ENCODE measurements at places on chromosomes 13 and 19. TPM values are rescaled to one million over a fixed set of nuclear protein-coding genes. Genes with fewer than 3 reads are reported as not detected.

RUBCNL gene
- total RNA-seq: 0.74 TPM

GRCh38 chr13:113553511-113554332 lies 30.8 kb upstream of the TFDP1 start:
- no peak for DNase-seq

GRCh38 chr13:64510747-64511146 lies 2719.4 kb downstream of the PCDH9 start:
- no peak for DNase-seq

DNA sequence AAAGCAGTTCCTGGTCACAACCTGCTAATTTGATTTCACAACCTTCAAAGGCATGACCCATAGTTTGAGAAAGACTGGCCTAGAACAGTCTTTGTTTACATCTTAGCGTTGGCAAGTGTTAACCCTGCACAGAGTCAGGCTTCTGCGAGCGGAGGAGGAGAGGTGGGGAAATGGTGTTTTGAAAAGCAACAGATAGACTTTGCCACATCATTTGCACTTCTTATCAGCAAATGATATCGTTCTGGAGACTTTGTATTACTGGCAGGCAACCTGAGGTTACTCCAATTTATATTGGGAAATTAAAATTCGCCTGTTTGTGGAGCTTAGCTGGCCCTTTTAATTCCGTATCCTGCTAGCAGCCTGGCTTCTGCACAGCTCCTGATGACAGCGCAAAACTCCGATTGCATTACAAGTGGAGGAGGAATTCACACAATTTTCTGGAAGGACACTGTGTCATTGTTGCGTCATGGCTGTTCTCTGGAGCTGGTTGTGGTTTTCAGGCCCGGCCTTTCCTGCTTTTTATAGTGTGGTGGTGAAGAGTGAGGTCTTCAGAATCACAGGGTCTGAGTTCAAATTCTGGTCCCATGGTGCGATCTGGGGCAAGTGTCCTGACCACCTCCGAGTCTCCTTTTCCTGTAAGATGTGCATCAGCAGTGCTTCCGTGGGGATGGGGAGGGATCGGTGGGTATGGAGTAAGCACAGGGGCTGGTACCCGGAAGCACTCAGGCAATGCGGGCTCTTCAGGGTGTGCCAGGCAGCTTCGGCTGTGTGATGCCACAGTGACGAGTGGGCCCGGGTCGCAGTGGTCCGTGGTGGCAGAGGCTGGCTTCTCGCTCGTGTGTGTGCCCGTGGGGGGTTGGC lies 49.1 kb upstream of the EHD2 start:
- no peak for DNase-seq

DNA sequence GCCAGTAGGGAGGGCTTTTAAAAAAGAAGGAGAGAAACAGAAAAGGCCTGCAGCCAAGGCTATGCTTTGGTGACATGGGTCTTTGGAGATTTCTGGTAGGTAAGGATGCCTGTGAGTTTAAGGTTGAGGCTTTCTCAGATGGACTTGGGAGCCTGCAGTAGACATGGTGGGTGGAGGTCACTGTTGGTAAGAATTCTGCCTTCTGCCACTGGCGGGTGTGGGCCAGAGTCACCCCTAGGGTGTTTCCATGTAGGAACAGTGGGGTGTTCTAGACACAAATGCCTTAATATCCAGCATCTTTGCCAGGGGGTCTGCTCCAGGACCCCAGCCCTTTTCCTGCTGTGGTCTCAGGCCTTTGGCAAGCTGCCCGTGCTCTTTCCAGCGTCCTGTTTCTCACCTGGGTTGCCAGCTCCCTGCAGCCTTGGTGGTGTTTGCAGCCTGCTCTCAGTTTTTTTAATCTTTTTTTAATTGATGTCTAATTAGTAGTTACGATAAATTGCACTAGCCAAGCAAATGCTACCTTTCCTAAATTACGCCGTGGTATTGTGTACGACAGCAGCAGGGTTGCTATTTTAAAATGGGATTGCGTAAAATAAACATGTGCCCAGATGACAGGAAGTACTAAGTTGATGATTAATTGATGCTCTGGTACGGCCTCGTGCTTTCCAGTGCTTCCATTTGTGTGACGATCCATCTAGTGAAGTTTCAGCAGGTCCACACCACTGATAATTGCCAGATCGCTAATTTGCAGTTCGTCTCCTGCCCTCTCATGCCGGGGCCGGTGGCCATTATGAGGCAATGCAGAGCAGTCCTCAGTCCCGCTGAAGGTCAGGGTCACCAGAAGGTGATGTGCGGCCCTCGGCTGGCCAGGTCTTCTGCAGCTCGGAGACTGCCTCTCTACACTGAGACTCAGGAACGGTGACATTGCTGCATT lies 35.3 kb upstream of the NPAS1 start:
- no peak for DNase-seq

GRCh38 chr19:8575467-8575997 lies 1.7 kb downstream of the MYO1F start:
- DNase-seq: peak; percentile 72

GRCh38 chr19:33580026-33580644 lies 41.6 kb upstream of the CHST8 start:
- no peak for DNase-seq

DNA sequence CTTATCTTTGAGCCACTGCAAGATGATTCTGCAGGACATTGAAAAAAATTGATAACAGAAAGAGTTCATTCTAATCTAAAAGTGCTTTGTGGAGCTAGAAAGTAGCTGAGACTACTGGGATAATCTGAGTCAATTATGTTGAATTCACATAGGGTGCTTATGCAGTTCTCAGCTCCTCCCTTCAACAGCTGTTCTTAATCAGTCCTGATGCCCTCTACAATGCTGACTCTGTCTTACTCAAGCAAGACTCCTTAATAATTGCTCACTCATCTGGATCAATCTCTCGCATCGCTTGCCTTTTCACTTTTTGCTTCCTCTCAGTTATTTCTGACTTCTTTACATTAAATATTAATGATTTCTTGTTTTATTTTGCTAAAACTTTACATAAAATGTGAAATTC lies 182.1 kb downstream of the PCDH17 start:
- no peak for DNase-seq

DNA sequence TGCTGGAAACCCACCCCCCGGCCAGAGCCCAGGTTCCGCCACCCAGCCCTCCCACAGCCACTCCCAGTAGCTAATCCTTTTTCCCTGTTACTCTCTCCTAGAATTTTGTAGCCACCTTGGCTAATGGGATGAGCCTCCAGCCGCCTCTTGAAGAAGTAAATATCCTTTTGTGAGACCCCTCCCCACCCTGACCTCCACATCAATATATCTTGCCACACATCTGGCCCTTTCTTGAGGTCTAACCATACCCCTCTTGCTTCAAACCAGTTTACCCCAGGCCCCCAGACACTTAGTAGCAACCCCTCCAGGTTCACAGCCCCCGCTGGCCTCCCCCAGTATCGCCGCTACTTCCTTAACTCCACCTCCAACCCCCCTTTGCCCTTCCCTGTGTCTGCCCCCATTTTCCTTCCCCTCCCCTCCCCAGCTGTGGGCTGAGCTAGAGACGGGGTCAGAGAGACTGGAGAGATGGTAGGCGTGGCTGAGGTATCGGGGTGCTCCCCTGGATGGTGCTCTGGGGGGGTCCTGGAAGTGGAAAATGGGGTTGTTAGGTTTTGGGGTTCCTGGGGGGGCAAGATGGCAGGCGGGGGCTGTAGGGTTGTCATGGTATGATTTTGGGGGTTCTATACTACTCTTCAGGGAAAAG lies 2.8 kb downstream of the PRMT1 start:
- no peak for DNase-seq

- no peak for DNase-seq
These were observed 14.9 kb upstream of the SLITRK5 start for GRCh38 chr13:87656306-87656705.

GRCh38 chr19:33794683-33795369 lies 1.8 kb upstream of the KCTD15 start:
- no peak for DNase-seq

DNA sequence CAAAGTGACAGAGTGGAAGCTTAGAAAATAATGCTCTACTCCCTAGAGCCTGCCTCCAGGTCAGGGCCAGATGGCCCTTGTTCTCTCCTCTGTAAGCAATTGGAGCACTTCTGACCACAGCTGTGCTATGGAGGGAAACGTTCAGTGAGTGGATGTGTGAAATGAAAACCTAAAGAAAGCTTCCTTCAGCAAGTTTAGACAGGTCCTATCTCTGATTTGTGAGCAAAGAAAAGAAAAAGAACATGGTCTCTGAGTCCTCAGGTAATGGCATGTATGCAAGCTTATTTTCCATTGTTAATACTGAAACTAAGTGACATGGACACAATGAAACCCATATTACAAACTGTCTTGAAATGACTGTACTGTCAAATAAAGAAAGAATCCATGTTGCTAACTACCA lies 1486.8 kb downstream of the EFNB2 start:
- no peak for DNase-seq

TMEM255B gene
- 0.88 TPM for total RNA-seq

- no peak for DNase-seq
These were observed 10.3 kb downstream of the CBARP start for GRCh38 chr19:1227304-1228054.

TNFSF13B gene
- total RNA-seq: 4.3 TPM

ZNF284 gene
- 1.1 TPM for total RNA-seq

DNA sequence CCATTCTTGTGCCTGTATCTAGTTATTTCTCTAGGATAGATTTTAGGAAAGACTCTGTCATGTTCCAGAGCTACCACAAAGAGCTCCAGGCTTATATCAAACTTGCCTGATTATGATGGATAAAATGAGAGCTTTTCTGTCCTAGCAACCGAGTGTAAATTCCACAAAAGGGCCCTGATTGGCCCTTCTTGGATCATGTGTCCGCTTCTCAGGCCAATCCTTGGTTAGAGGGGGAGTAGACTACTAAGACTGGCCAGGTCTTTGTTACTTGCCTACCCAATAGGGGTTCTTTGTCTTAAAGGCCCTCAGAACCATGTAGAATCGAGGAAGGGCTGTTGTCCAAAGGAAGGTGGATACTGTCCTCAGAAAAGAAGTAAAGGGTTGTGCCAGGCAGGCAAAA lies 2.4 kb downstream of the DHX34 start:
- DNase-seq: no peak

DNA sequence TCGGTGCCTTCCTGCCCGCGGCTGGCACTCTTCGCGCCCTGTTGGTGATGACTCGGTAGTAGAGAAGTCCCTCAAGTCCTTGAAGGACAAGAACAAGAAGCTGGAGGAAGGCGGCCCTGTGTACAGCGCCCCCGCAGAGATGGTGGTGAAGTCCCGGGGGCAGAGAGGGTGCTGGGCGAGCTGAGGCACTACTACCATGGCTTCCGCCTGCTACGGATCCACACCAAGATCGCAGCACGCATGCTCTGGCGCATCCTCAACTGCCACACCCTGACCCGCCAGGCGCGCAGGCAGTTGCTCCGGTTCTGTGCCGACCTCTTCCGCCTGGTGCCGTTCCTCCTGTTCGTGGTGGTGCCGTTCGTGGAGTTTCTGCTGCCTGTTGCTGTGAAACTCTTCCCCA lies 11.1 kb downstream of the ZSCAN1 start:
- DNase-seq: no peak

GRCh38 chr13:107865643-107866031 lies 349.7 kb downstream of the LIG4 start:
- DNase-seq: no peak

DNA sequence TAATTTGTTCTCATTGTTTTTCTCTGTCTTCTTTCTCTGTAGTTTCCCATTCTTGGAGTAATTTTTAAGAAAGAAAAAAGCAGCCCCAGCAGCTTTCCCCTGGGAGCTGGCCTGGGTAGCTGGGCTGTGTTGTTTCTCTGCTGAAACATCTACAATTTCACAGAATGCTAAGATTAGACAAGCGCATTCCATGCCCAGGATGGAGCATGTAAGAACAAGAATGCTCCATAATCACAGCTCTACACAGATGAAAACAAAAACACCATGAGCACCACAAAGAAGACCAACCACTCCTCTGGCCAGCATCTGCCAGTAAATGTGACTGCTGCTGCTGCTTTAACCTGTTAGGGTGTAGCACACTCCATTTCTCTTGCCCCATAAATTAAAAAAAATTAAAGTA lies 239.2 kb upstream of the SLITRK1 start:
- no peak for DNase-seq

DNA sequence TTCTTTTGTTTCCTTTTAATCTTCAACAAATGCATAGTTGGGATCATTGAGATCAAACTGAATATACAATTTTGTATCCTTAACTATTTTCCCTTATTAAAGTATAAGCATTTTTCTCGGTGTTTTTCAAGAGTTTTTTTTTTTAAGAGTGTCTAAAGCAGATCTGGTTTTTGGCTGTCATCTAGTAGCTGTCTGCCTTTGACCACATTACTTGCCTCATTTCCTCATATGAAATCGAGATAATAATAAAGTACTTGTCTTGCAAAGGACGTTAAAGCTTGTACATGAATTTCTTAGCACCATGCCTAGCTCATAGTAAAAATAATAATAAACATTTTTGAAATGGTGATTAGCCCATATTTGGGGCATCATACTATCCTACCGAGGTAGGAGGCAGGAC lies 121.2 kb downstream of the PDS5B start:
- no peak for DNase-seq

- no peak for DNase-seq
These were observed 35.2 kb downstream of the STK24 start for GRCh38 chr13:98541701-98542203.

DNA sequence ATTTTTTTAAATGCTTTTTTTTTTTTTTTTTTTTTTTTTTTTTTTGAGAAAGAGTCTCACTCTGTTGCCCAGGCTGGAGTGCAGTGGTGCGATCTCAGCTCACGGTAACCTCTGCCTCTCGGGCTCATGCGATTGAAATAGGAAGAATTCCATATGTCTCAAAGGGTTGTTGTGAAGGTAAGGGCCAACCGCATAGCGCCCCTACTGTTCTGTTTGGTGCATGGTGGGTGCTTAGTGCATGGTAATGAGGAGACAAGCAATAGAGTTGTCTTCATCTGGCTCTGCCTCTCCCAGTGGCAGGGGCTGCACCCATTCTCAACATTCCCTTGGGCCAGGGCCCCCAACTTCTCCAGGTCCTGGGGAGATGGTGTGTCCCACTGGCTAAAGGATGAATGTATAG lies 68.7 kb downstream of the RASL11A start:
- DNase-seq: peak; percentile 58

DNA sequence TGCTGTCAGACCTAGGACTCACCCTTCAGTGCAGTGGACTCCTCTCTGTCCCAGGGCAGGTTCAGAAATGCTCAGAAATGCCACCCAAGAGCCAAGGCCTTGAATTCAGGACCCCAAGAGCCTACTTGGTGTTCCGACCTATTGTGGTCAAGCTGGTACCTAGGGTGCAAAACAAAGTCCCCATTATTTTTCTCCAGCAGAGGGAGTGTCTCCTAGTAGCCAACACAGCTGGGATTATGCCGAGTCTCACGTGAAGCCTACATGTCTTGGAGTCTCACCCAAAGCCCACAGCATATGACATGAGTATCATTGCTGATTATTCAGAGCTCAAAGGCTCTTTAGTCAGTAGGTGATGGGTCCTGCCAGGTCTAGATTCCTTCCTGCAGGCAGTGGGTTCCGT lies 671.1 kb upstream of the SPRY2 start:
- DNase-seq: no peak

Measured in activated CD4-positive, alpha-beta memory T cell treated with anti-CD3 and anti-CD28 coated beads for 36 hours (primary cell).